Naive thymus-derived CD4-positive, alpha-beta T cell (primary cell): ENCODE measurements at places on chromosomes 6 and 20. TPM values are rescaled to one million over a fixed set of nuclear protein-coding genes. Genes with fewer than 3 reads are reported as not detected.

The UNC93A gene
- not detected for total RNA-seq

The C6orf58 gene
- total RNA-seq, result not detected

The TCF15 gene
- not detected for total RNA-seq

The OR2B6 gene
- total RNA-seq, result not detected

The EFCAB8 gene
- 2.0 TPM for total RNA-seq

The NCOA3 gene
- total RNA-seq, result 75.0 TPM

The YWHAB gene
- 135 TPM for total RNA-seq

The ZFP57 gene
- 2.0 and 2.3 TPM in 2 replicates for total RNA-seq

The LST1 gene
- total RNA-seq, result 16.2 TPM

The WASF1 gene
- total RNA-seq, result 0.56 and 1.5 TPM in 2 replicates

The PCK1 gene
- total RNA-seq, result not detected

The TFAP2D gene
- total RNA-seq, result not detected

The BAK1 gene
- total RNA-seq, result 16.9 TPM

The SNHG17 gene
- total RNA-seq, result 102 TPM

The ME1 gene
- 0.34 TPM for total RNA-seq

The SDC4 gene
- total RNA-seq, result 0.56 TPM

The SLC17A1 gene
- total RNA-seq, result not detected in 2 replicates

The MAS1L gene
- not detected for total RNA-seq

The PSMB1 gene
- total RNA-seq, result 84.8 TPM

The GINS1 gene
- total RNA-seq, result 0.65 TPM

- no peak for DNase-seq
These were observed 3.8 kb upstream of the MAS1L start for GRCh38 chr6:29491574-29491973.

GRCh38 chr6:43992126-43992663, 135.1 kb downstream of the MRPL14 start:
- DNase-seq, result no peak

- DNase-seq, result no peak
These were observed 146.1 kb downstream of the LMBRD1 start for GRCh38 chr6:69650703-69651102.

DNA sequence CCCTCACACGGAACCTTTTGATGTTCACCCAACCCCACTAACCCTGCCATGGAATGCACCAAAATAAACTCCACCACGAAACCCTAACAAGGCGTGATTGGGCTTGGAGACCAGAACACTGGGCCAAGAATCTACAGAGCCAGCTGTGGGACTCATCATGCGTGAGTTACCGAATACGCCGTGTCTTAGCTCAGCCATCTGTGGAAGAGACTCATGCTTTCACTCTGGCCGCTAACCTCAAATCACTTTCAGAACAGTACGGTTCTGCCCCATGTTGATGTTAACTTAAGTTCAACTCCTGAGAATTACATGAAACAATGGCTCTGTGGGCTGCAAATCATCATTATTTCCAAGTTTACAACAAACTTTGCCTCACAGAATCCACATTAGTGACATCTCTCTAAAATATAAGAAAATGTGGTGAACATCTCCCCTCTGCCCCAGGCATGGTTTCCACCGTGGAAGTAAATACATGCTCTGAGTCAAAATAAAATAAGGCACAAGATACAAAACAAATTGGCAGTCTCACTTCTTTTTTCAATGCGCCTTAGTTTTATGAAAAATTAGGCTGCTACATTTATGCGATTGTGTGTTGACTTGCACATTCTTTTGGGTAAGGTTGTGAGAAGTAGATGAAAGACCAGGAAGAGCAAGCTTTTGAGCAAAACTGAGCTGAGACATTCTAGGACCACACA, 308.9 kb upstream of the EXOC2 start:
- no peak for DNase-seq

DNA sequence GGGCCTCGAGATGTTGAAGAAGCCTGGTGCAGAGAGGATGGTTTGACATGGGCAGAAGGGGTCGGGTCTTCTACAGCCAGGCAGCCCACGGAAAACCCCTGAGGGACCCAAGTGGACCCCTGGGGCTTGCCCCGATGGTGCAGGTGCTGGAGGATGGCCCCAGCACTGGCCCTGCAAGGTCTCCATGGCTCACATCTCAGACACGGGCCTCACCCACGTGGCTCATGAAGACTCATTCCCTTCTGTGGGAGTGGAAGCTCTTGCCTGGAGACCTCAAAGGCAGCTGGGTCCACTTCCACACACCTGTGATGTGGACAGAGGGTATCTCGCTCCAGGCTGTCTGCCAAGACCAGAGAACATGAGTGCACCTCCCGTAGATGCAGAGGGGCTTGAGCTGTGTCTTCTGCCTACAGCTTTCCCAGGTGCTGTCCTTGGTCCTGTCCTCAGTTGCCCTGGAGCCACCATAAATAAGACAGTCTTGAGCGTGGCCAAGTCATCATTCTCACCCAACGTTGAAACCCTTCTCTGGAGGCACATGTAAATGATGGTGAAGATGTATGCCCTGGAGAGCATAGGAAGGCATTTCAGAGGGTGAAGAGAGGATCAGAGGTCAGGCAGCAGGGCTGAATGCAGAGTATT, 108.0 kb downstream of the SYNDIG1 start:
- no peak for DNase-seq

DNA sequence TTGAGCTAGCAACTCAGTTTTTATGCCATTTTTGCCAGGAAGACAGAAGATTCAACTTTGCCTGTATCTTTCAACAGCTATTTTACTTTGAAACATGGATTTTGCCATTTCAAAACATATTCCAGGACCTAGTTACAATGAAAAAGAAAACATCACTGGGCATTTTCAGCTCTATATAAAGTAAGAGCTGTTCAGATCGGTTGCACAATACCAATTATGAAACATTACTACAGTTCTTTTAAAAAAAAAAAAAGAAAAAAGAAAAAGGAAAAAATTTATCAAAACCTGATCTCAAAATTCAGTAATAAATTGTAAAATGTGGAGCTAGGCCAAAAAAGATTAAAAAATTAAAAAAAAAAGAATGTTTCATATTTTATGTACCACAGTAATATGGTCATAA, 15.6 kb downstream of the BCLAF1 start:
- no peak for DNase-seq

GRCh38 chr6:39426073-39426456, 103.6 kb upstream of the KCNK16 start:
- no peak for DNase-seq

DNA sequence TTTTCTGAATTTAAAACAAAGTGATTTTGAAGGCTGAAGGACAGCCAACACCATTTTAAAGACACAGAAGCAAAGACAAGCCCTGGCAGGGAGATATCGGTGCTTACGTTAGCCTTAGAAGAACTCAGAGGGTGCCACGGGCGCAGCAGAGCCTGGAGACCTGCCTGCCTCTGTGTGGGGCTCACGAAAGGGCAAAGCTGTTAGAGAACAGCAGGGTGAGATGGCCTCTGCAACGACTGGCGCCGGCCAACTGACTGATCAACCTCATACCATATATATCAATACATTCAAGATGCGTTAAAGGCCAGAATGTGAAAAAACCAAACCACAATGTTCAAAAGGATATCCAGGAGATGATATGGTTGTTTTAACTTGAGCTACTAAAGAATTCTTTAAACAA, 151.0 kb upstream of the RPS6KA2 start:
- DNase-seq, result no peak

- DNase-seq, result no peak
These were observed 57.5 kb downstream of the PRDM1 start for GRCh38 chr6:106143665-106144064.

GRCh38 chr6:71393471-71393870, 104.9 kb downstream of the OGFRL1 start:
- no peak for DNase-seq

GRCh38 chr6:34284563-34285447, 36.0 kb upstream of the SMIM29 start:
- no peak for DNase-seq

DNA sequence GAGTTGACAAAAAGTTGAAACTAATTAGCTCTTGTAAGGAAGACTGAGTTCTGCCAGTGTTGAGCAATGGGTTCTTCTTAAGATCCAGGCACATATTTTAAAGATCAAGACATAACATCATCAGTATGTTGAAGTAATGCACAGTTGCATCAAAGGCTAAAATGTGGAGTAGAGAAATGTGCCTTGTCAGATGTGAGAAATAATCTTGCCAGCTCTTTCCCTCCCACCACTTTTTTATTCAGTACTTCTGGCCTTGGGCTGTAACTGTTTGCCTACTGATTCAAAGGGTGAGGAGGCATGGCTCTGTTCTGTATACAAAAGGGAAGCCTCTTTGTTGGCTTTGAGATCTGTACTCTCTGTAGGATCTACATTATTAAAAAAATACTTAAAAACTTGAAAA, 13.1 kb downstream of the PKIB start:
- DNase-seq, result no peak

DNA sequence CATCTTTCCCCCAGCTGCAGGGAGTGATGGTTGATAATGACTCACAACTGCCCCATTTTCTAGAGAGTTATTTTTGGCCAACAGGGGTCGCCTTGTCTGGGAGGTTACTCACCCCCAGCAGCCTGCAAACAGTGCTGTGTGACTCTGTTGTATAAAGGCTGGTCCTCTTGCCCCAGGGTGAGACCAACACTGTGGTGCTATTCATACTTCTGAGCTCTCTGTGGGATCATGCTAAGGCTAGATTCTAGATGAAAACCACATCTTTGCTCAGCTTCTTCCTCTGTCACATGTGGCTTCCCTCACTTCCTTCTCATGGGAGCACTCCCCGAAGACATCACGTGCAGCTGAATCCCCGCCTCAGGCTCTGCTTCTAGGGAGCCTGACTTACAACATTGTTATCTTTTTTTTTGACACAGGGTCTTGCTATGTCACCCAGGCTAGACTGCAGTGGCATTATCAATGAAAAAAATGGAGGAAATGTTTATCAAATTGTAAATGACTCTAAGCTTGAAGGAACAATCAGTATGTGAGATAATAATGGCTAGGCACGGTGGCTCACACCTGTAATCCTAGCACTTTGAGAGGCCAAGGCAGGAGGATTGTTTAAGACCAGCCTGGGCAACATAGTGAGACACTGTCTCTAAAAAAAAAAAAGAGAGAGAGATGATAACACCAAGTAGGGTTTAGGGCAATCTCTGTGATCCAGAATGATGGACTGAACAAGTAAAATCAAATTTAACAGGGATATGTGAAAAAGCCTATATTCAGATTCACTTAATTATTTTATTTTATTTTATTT, 55.7 kb upstream of the SLC23A2 start:
- DNase-seq, result peak; percentile 71

- DNase-seq, result peak; percentile 39
These were observed 26.9 kb downstream of the SPATA2 start for GRCh38 chr20:49888212-49889000.

DNA sequence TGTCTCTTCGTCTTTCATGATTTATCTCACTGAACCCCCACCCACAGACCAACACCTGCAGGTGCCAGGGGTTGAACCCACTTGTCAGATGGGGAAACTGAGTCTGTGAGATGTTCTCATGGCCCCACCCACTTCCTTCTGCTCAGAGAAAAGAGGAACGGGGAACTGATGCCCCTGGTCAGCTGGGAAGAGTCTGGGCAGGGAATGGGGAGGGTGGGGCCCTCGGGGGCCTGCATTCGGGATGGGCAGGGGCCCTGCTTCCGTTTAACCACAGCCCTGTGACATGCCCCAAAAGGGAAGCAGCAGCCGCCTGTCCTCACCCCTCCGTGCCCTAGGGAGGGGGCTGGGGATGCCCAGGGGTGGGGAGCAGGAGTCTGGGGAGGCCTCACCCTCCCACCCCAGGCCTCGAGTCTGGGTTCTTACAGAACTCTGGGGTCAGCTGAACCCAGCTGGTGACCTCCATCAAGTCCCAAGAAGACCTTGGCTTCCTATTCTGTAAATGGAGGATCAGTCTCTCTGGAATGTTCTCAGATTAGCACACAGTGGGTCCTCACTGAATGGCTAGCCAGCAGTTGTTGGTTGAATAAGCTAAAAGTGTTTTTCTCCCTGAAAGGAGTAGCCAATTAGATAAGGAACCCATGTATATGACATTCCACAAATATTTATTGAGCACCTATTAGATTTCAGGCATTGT, 81.5 kb downstream of the CEBPB start:
- DNase-seq, result no peak

GRCh38 chr6:43304882-43305281, 3.7 kb downstream of the CRIP3 start:
- no peak for DNase-seq

- DNase-seq, result no peak
These were observed 9.8 kb downstream of the SYNGAP1 start for GRCh38 chr6:33429750-33430052.

GRCh38 chr6:33205191-33206026, 954 bp downstream of the HSD17B8 start:
- no peak for DNase-seq

GRCh38 chr6:89928604-89929003, 34.3 kb downstream of the GJA10 start:
- DNase-seq, result no peak

DNA sequence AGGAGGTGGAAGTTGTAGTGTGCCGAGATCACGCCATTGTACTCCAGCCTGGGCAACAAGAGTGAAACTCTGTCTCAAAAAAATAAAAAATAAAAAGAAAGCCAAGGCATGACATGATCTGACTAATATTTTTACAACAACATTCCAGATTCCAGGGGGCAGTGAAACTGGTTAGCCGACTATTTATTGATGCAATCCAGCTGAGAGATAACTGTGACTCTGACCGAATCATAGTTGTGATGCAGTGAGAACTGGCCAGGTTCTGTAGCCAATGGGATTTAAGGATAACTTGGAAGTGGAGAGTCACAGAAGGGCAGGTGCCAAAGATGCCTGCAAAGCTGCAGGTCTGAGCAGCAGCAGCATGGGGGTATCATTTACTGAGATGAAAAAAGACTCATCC, 82.9 kb upstream of the TSHZ2 start:
- no peak for DNase-seq

DNA sequence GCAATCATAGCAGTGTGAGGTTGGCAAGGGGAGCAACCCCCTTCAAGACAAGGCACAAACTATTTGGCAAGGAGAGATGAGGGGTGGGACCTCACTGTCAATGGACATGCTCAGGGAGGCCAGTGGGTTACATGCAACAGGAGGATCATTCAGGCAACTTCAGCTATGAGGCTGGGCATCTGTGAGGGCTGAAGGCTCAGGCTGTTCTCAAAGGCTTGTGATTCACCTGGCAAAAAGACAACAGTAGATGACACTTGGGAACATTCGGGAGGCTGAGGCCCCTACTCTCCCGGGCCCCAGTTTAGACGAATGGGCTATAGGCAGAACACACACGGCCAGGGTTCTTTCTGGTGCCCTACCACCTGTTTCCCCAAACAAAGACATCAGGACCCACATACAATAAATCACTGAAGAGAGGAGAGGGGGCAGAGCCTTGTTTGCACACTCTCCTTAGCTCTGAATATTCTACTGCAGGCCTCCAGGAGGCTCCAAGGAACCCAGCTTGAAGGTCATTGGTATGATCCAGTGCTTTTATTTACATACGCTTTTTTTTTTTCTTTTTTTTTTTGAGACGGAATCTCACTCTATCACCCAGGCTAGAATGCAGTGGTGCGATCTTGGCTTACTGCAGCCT, 7.9 kb downstream of the TUBB start:
- no peak for DNase-seq

- no peak for DNase-seq
These were observed 3.4 kb downstream of the NUDT3 start for GRCh38 chr6:34389034-34389433.
